ENCODE measurements at places on chromosomes 4 and X.

DNA sequence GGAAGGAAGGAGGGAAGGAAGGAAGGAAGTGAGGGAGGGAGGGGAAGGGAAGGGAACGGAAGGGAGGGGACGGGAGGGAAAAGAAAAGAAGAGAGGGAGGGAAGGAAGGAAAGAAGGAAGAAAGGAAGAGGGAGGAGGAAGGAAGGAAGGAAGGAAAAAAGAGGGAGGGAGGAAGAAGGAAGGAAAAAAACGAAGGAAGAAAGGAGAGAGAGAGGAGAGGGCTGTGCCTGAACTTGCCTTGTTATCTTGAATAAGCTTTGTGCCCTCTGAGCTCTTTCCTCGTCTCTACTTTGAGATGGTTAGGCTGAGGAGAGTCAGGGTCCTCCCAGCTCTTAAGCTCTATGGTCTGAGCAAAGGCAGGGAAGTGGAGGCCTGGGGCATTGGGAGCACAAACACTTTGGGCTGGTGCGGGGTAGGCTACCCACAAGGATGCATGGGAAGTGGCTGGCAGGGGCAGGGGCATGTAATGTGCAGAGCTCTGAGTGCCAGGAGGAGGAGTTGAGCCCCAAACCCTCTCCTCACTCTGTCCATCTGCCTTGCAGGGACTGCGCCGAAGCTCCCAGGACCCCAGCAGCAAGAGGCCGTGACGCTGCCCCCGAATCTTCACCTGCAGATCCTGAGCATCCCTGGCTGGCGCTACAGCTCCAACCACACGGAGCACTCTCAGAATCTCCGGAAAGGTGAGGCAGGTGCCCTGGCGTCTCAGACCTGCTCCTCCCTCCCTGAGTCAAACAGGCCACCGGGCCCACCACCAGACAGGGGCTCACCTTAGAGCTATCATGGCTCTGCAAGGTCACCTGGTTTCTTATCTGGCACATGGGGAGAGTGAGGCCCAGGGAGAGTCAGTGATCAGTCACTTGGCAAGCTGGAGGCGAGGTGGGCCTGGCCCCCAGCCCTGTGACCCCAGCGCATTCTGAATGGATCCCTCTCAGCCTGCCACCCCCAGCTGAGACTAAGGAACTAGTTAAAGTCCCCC lies 26.5 kb upstream of the MRFAP1 start:
- no peak overlapping the region for H3K4me3 ChIP-seq
- H3K27me3 ChIP-seq, result no peaks in the 10 kb centered on the region
- DNase-seq, result no peak
- H3K4me1 ChIP-seq, result no peaks in the 10 kb centered on the region

GRCh38 chr4:53706422-53707032 lies 115.2 kb upstream of the LNX1 start:
- no peak overlapping the region for H3K27ac ChIP-seq
- no peak overlapping the region for H3K4me3 ChIP-seq
- no peaks in the 10 kb centered on the region for H3K4me1 ChIP-seq
- H3K27me3 ChIP-seq, result no peaks in the 10 kb centered on the region

- H3K27ac ChIP-seq, result no peak overlapping the region
- no peak overlapping the region for H3K4me3 ChIP-seq
- DNase-seq, result no peak
- peaks cover 5% of the 10 kb centered on the region for H3K4me1 ChIP-seq
These were observed 210.7 kb downstream of the MAML3 start for GRCh38 chr4:139943277-139943676.

GRCh38 chr4:143399113-143399949 lies 62.7 kb downstream of the GAB1 start:
- no peaks in the 10 kb centered on the region for H3K36me3 ChIP-seq
- DNase-seq, result peak; percentile 78
- H3K27me3 ChIP-seq, result no peaks in the 10 kb centered on the region
- H3K4me1 ChIP-seq, result peaks cover 34% of the 10 kb centered on the region

GRCh38 chr4:100823066-100823992 lies 305.5 kb upstream of the EMCN start:
- no peaks in the 10 kb centered on the region for H3K36me3 ChIP-seq
- DNase-seq, result no peak
- H3K27ac ChIP-seq, result no peak overlapping the region
- no peaks in the 10 kb centered on the region for H3K27me3 ChIP-seq
- no peaks in the 10 kb centered on the region for H3K4me1 ChIP-seq
